ENCODE measurements at places on chromosomes 3 and 15. TPM values are rescaled to one million over a fixed set of nuclear protein-coding genes. Genes with fewer than 3 reads are reported as not detected.
A peak's percentile ranks its signal among the peaks of the same experiment; 100 is the strongest.

ZNF280D gene
- 11.6 TPM for total RNA-seq

DNA sequence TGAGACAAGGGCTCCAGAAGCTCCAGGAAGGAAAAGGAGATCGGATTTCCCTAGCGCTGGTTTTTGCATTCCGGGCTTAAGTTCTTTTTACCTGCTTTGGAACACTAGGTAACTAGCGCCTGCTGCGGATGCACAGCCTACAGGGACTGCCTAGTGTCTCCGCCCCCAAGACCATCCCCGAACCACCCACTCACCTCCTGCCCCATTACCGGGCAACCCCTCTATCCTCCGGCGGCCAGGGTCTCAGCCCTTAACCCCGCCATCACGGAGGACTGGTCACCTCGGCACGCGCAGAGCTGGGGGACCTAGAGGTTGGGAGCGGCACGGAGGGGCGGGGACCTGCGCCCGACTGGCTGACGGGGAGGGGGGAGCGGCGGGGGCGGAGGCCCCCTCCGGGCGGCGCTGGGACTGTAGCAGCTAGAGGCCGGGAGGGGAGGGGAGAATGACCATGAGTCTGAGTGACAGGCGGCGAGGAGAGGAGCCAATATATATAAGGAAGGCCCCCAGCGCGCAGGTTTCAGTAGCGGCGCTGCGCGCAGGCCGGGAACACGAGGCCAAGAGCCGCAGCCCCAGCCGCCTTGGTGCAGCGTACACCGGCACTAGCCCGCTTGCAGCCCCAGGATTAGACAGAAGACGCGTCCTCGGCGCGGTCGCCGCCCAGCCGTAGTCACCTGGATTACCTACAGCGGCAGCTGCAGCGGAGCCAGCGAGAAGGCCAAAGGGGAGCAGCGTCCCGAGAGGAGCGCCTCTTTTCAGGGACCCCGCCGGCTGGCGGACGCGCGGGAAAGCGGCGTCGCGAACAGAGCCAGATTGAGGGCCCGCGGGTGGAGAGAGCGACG, at the start of gene DLL4:
DLL4 (plus strand) TSS at position 520 of the 839 bp plus-strand sequence. CDS start 329 bp downstream, outside the sequence.
- DNase-seq = no peak

DNA sequence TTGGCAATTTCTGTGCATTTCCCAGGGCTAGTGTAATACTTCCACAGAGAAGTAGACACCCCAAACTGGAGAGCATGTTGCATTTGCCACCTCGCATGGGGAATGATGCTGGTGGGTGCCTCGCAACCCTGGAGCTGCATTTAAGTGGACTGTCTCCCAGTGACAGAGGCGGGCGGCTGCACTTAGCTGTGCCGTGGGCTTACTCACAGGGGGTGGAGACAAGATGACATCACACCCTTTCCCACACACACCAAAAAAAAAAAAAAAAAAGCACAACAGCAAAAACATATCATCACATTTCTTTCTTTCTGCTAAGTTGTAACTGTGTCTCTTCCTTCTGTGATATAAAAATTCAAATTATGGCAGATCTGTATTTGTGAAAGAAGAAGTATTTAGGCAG, at the start of gene ABI3BP:
ABI3BP (minus strand) TSS at position 113 of the 400 bp plus-strand sequence; CDS start at position 76, 37 bp downstream.
- DNase-seq = peak; percentile 71

DNA sequence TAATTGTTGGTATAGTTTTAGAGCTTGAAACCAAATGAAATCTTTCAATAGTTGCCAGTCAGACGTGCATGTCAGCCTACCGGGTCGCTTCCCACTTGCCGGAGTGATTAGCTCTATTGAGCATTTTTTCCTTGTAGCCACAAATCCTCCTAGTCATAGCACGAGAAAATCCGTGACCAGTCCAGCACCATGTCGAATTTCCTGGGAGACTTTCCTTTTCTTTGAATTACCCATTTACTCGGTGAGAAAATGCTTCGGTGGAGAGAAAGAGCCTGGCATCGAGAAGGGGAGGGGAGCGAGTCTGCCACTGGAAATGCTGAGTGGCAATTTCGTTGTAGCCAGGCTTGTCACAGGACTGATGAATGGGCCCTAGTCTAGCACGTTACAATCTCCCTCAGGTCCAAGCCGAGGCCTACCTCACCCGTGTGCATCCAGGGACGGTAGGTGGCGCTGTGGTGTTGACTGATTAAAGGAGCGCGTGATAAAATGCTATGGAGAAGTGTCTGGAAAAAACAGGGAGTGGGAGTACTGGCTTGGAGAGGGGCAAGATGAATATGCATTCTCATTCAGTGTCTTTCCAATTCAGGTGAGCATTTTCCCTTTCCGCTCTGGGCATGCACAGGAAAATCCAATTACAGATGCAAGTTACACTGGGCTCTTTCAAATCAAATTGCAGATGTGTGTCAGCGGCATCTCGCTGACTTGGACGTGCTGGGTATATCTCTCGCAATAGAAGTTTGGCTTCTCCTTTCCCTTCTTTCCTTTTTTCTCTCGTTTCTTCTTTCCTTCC, 238.8 kb downstream of the EDEM1 start:
- DNase-seq = no peak

PRSS50 gene
- not detected for total RNA-seq

- DNase-seq = no peak
Measured at GRCh38 chr15:73937296-73937695, 11.0 kb downstream of the LOXL1 start.

DNA sequence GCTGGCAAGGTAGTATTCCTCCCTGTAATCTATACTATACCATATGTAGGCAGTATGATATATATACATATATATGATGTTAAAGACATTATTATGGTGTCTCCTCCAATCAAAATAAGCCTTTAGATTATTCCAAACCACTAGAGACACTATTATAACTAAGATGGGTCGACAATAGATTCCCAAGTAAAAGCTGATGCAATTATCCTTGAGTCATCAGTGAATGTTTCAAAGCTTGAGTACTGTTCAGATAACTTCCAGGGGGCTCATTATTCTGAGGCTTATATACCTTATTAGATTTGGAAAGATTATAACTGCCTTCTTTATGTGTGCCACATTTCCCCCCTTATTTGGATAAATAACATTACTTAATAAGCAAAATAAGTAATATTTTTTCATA, 11.9 kb upstream of the C3orf38 start:
- peak; percentile 9 for DNase-seq

- DNase-seq = no peak
Measured at GRCh38 chr3:50388720-50389413, 29.5 kb upstream of the TMEM115 start.

Measured in foreskin keratinocyte (primary cell).